ENCODE measurements at places on chromosomes 2 and 18.

DNA sequence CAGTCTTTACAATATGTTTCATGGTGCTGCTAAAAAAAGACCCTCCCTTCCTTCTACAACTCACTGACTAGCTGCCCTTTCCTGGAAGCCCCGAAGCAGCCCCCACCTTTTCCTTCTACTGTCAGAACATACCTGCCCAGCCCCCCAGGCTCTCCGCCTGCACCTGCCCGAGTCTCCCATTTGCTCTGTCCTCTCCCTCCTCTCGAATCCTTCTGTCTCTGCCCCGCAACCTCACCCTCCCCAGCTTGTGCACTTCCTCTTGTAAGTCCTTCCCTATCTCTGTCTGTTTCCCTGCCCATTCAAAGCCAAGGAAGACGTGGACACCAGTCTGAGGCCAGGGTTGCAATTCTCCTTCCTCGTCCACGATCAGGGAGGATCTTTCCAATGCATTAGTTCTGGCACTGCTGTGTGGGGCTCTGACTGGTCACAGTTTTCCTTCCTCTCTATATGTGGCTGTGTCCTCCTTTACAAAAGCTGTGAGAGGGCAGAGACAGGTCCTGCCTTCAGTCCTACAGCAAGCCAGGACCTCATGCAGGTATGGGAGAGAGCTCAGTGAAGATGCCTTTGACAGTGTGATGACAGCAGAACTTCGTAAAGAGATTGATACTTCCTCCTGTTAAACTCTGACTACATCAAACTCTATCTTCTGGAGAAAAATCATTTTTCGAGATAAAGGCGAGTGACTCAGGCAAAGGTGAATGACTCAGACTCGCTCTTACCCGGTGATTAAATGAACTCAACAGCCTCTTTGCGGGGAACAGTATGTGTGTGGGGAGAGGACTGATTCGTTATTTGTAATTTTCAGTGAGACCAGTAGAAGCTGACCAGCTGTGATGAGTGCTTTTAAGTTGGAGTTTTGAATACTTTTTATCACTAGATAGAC lies 14.2 kb downstream of the TNFRSF11A start:
- DNase-seq: peak; percentile 24

DNA sequence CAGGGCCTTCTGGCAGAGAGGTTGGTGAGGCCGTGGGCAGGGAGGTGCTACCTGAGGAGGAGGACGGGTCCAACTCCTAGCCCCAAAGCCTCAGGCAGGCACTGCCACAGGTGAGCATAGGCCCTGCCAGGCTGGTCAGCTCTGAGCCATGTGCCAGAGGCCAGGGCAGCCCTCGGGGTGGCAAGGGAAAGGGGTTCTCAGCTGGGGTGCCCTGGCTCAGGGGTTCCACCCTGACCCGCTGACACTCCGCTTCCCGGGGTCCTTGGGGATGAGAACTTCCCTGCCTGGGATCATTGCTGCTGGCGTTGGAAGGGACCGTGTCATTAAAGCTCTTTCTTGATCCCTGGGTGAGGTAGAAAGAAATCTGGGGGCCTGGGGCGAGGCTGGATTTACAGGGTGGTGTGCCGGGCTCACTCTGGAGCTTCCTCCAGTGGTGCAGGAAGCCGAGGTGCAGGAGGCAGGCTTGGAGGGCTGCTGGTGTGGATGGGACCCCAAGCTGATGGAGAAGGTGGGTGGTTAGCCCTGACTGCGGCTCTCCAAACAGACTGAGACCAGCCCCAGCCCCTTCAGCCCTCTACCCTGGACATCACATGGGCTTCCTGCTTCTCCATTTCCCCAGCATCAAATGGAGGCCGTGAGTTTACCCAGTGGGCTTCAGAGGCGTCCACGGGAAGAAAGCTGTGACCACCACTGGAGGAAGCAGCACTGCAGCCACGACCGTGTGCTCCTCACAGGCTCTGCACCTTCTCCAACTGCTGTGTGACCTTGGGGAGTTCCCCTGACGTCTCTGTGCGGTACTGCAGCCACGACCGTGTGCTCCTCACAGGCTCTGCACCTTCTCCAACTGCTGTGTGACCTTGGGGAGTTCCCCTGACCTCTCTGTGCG lies 295.2 kb downstream of the NDUFA10 start:
- no peak for DNase-seq

- DNase-seq: no peak
Measured at GRCh38 chr18:48031641-48032040, 101.2 kb upstream of the SMAD2 start.

- DNase-seq: no peak
Measured at GRCh38 chr2:191008286-191008685, 5.7 kb downstream of the STAT1 start.

GRCh38 chr2:170968205-170969003 lies 39.4 kb downstream of the GORASP2 start:
- DNase-seq: no peak

GRCh38 chr2:27261241-27261925 lies 1.5 kb downstream of the SLC30A3 start:
- DNase-seq: no peak

DNA sequence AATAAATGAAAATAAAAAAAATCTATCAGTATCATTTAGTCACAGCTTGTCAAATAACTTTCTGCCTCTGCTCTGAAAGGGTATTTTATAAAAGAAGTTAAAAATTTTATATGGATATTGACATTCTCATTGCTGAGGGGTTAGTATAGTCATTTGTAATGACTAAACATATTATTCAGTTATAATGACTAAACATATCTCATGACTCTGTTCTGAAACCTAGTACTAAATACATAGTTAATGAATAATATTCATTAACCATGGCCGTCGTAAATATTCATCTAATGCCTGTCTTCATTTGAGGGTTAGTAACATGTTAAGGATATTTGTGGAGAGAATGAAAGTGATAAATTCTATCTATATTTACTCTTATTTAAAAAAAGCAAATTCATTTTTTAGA lies 69.1 kb upstream of the MAP4K3 start:
- no peak for DNase-seq

DNA sequence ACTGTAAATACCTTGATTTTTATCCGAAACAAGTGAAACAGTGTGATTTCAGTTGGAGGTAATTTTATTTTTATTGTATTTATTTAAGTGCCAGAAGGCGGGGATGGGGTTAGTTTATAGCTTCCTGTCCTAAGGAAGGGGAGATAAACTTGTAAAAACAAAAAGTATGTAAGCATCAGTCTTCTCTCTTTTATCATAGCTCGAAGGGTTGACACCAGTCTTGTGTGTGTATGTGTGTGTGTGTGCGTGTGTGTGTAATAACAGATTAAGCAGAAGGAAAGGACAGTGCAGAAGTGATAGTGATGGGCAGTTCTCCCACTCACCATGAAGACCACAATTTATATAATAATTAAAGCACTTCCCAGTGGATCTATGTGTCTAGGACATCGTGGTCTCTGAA lies 793.3 kb downstream of the PLCL1 start:
- DNase-seq: no peak

- DNase-seq: no peak
Measured at GRCh38 chr2:67130531-67131256, 266.4 kb upstream of the ETAA1 start.

DNA sequence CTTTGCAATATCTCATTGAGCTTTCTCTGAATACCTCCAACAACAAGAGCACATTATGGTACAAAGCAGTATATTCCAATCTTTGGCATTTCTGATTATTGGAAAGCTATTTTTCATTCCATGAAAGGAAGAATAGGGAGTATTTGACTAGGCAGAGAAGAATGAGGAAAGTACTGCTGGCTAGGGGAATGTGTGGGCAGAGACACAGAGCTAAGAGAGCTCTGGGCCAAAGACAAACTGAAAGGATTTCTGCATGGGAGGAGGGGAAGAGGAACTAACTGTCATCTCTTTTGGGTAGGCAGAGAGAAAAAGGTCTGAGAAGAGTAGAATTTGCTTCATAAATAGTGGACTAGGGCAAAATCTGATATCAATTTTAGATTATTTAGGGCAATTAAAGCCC lies 150.8 kb downstream of the CCDC85A start:
- no peak for DNase-seq

DNA sequence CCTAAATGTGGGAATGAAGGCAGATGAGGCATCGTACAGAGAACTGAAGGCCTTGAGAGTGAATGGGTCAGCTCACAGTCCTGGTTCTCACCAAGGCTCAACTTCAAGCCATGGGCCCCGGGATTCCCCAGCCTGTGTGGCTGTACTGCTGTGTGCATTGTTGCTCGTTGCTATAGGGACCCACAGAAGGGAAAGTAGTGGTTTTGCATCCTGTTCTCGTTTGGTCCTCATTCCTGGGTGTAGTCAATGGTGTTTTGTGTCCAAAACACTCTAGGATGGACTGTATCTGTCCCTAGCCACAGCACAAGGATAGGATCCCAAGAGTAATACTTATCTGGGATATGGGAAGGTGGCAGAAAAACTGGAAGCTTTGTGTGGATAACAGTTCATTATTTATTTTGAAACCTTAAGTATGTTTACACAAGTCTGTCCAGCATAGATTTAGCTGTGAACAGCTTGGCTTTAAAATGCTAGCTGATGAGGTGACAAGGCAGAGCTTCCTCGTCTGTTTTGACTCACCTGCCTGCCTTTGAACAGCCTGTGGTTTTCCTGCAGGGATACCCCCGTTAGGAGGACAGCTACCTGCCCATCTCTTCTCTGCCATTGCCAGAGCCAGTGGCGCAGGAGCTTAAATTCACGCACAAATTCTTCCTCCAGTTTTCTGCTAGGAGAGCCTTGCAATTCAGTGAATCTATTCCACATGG lies 85.0 kb downstream of the WDSUB1 start:
- no peak for DNase-seq

- DNase-seq: peak; percentile 35
Measured at GRCh38 chr2:69741229-69741574, 732 bp upstream of the ANXA4 start.

DNA sequence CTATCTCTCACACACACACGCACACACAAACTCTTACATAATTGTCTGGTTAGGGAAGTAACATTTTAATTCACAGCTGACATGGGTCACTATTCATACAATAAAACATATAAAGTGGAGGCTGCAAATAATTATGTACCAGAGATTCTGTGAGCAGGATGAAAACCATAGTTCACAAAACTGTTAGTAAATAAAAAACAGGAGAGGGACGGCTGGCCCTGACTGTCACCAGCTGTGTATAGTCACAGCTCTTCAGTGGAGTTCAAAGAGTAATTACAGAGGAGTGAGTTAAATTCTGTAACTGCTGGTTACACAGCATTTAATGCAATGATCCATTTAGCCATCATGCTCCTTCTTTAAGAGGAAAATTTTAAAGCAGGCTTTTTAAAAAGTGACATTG lies 76.9 kb downstream of the NRXN1 start:
- DNase-seq: no peak

GRCh38 chr2:25521665-25522387 lies 151.6 kb downstream of the DTNB start:
- no peak for DNase-seq

DNA sequence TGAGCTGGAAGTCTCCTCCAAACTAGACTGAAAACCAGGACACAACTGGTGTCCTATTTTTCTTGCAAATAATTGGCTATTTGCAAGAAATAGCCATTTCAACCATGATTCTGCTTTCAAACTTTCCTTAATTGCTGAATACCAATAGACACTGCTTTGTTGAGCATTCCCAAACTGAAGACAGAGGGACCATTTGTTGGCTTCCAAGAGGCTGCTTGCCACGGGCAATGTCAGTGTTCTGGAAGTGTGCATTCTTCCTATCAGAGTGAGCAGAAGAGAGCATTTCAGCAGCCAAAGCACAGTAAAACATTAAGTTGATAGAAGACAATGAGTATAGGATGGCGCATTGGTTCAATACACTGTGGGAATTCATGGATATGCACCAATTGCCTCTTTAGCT lies 360.5 kb upstream of the RGPD4 start:
- no peak for DNase-seq

- no peak for DNase-seq
Measured at GRCh38 chr2:54726940-54727339, 3.5 kb downstream of the EML6 start.
